Cardiac fibroblast (primary cell): ENCODE measurements at places on chromosomes 7 and 10.
A peak's percentile ranks its signal among the peaks of the same experiment; 100 is the strongest.

GRCh38 chr10:103640436-103641181 lies 147.1 kb downstream of the NEURL1 start:
- DNase-seq: peak; percentile 65

- no peak for DNase-seq
Measured at GRCh38 chr10:119673271-119673670, 22.1 kb downstream of the BAG3 start.

- DNase-seq: no peak
Measured at GRCh38 chr7:128151635-128152034, 89.4 kb upstream of the LEP start.

- no peak for DNase-seq
Measured at GRCh38 chr10:106576534-106576933, 588.0 kb downstream of the SORCS1 start.

- DNase-seq: peak; percentile 97
Measured at GRCh38 chr10:112949875-112950507, at the start of gene TCF7L2. TSS of gene TCF7L2 (plus strand) at chr10:112950247. CDS start at chr10:112950757, 510 bp downstream.

DNA sequence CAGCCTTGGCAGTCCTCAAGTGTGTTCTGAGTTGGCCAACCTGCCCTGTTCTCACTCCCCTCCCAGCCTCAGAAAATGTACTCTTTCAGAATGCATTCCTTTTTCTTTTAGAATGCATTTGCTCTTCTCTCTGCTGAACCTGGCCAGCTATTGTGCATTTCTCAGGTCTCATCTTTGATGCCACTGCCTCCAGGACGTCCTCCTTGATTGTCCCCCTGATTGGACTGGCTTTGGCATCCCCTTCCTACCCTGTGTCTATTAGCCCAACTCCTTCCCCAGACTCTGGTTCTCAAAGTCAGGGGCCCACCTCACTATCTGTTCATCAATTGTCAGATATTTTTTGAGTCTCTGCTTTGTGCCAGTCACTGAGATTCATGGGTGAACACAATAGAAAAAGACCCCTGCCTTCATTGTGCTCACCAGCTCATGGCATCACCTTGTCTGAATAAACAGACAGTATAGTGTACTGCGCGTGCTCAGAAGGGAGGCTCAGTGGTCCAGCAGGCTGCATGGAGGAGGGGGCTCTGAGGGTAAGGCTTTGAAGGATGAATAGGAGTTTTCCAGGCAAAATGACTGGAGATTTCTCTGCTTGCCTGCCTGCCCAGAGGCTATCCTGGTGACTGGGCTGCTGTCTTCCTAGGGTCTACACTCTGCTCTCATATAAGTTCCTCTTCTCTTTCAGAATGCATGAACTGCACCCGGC lies 96.5 kb downstream of the MYL10 start:
- DNase-seq: no peak

DNA sequence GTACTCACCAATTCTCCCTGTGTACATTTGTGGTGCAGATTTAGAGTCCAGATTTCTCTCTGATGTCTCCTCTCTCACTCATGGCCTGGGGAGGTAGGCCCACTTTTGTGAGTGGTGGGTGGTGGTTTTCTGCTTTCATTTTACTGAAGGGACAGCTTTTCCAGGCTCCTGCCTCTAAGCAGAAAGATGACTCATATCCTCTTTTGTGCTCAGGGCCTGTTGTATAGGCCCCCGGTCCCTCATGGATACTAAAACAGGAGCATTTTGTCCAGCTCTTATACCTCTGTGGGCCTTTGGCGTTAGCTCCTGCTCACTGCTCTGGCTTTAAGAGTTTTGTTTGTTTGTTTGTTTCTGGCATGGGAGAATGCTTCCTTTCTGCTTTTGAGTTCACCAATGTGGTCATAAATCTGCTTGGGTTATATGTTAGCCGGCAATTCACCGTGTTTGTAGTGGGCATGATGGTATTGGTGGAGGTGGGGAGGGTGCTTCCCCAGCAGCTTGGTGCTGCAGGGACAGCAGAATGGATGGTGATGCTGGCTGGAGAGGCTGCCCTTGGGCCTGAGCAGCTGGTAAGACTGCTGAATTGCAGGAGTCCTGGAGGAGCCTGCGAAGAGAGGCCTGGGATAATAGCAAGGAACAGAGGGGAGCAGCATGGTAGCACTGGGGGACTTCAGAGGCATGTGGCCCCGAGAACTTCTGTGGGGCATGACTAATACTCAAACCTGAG lies 468.7 kb downstream of the RPS24 start:
- DNase-seq: peak; percentile 46
